GM12865 (cell line): ENCODE measurements at places on chromosomes 5 and 9.

GRCh38 chr5:149618581-149619248 is 37.4 kb downstream of the ARHGEF37 start:
- DNase-seq: peak; percentile 85

- no peak for DNase-seq
These were observed 5.1 kb downstream of the PKN3 start for GRCh38 chr9:128707446-128707845.

- no peak for DNase-seq
These were observed 80.5 kb upstream of the JAK2 start for GRCh38 chr9:4904322-4905134.

DNA sequence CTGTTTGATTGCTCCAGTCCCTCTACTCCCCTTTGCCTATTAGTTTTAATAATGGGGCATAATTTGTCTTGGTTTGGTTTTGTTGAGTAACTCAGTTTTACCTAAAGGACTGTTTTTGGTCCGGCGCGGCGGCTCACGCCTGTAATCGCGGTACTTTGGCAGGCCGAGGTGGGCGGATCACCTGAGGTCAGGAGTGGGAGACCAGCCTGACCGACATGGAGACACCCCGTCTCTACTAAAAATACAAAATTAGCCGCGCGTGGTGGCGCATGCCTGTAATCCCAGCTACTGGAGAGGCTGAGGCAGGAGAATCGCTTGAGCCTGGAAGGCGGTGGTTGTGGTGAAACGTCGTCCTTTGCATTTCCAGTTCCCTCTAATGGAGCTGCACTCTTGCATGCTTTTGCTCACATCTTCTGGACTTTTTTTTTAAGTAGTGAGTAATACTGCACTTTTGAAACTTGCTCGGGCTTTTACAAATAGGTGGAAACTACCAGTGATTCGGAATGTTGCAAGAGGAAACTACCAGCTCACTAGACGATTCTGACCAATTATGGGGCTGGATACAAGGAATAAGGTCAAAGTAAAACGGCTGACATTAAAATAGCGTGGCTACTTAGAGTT is 721 bp upstream of the MAML1 start:
- peak; percentile 77 for DNase-seq

GRCh38 chr5:31948006-31948405 is 226.1 kb downstream of the GOLPH3 start:
- no peak for DNase-seq

- DNase-seq: no peak
These were observed 25.4 kb upstream of the SNX18 start for GRCh38 chr5:54492178-54492577.

- no peak for DNase-seq
These were observed 51.4 kb downstream of the TRIP13 start for GRCh38 chr5:943918-944620.

- no peak for DNase-seq
These were observed 343.7 kb downstream of the RAB3C start for GRCh38 chr5:58926541-58926935.

GRCh38 chr9:132602207-132602606 is 19.8 kb downstream of the BARHL1 start:
- no peak for DNase-seq

DNA sequence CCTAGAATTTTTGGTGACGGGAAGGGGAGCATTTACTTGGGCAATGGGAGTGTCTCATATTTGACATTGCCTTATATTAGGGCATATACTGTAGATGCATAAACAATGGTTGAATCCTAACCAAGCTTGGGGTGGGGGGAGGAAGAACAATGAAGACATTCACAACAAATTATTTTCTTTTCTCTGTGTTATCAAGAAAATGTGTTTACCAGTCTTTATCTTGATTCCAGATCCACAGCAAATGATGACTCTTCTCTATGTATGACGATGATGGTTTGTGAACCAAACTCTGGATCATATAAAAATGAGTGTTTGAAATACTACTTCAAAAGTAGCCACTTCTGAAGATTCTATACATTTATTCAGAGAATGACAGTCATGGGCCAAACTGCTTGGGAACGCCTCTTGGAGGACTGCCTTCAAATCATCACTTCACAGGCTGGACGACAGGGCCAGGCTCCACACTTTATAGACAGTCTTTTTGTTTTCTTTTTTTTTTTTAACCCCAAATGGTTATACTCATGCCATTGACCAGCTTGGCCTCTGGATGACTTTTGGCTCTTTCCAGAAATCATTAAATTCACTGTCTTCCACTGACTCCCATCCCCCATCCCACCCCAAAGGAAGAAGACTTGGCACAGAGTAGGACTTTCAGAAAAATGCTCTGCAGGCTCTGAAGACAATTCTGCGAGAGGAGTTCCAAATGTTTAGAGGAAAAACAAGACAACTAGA is 123.8 kb upstream of the LIFR start:
- no peak for DNase-seq

- DNase-seq: no peak
These were observed 3.8 kb downstream of the DCANP1 start for GRCh38 chr5:135443161-135443960.

DNA sequence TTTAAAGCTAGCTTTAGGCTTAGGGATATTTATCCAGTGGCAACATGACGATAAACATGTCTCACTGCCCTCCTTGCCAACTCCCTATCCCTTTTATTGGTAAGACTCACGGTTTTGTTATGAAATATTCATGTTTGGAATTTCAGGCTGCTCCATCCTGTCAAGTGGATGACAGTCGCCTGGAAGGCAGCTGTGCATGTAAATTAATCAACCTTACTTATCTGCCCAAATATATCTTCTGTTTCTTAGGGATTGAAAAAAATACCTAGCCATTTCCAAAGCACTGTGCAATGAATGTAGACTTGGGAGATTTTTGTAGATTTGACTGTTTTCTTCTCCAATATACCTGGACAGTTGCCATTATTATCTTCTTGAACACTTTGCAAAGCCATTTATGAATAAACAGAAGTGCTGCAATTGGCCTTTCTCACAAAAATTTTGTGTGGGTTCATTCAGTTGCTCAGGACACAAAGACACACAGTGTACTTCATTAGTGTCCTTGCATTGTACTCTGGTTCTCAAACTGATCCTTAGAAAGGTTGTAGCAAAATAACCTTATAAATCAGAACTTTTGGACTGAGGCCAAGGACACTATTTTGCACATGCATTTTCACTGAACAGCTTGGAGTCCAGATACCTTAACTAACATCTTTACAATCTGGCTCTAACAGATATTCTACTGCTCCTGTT is 889.4 kb upstream of the SEMA6A start:
- DNase-seq: no peak

GRCh38 chr9:137445275-137445807 is 4.2 kb upstream of the ENTPD8 start:
- DNase-seq: peak; percentile 83

DNA sequence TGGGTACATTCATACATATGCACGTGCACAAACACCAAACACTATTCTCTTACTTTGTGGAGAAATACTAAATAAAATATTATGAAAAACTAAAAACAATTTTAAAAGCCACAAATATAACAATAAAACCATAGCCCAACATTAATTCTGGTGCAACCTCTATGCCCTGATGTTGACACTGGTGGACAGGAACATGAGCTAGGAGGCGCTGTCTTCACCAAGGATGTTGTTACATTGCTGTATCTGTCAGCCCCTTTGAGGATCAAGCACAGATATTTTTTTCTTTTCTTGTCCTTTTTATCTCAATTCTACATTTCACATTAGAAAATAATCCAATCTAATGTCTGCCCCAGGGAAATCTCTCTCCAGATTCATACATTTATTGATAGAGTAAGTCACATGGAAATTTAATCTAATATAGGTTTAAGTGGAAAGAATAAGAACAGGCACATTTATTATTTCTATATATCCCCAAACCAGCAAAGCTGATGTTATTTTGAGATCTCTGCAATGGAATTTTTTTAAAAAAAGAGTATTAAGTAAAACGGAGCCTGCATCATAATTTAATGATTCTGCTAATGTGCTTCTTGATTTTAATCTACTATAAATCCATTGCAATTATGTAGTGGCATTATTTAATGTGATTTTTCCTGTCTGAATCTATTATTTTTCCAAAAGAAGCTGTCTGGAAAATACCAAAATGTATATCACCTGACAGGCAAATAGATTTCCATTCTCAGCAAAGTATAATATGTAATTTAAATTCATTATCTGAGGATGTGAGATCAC is 716.5 kb downstream of the MTRR start:
- no peak for DNase-seq

DNA sequence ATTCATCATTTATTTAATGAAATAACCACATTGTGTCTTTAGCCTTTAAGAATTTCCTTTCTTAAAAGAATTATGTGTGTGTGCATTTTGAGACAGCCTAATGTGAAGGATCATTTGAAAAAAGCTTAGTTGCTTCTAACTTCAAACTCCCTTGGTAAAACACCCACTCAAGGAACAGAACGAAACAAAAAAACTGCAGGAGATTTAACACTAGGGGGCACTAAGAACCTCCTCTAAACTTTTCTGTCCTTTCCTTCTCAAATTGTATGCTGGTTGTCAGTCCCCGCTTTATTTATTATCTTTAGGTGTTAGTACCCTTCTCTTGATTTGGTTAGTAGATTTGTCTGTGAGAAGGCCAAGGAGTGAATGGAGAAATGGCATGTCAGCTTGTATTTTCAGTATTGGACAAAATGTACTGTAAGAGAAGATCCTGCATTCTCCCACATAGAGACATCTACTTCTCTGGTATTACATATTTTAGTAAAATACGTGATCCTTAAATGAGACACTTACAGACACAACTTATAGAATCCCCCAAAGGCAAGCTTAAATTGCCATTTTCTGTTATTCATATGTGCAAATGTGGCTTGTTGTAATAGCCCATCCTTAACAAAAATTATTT is 229.7 kb downstream of the MRPS30 start:
- peak; percentile 59 for DNase-seq

DNA sequence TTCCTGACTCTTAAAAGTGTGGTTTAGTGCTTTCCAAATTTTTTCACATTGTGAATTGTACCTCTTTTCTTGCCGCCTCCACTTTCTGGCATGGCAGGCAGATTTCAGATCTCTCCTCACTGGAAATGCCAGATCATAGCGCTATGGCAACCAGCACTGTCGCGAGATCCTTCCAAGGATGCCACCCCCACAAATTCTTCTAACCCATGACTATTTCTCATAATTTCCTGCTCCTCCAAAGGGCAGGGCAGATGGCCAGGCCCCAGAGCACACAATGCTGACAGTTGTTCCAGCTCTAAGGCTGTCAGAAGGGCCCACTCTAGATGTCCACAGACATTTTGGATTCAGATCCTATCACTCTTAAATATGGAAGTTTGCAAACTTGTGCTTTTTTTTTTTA is 446.2 kb upstream of the RIOK2 start:
- no peak for DNase-seq

GRCh38 chr5:150789450-150789849 is 10.9 kb downstream of the SMIM3 start:
- DNase-seq: no peak

- DNase-seq: no peak
These were observed 113.4 kb upstream of the CNTLN start for GRCh38 chr9:17021387-17021970.
